ENCODE measurements at places on chromosomes 3 and 15.
A peak's percentile ranks its signal among the peaks of the same experiment; 100 is the strongest.

- no peak for DNase-seq
Measured at GRCh38 chr3:143654906-143655305, 193.4 kb downstream of the SLC9A9 start.

DNA sequence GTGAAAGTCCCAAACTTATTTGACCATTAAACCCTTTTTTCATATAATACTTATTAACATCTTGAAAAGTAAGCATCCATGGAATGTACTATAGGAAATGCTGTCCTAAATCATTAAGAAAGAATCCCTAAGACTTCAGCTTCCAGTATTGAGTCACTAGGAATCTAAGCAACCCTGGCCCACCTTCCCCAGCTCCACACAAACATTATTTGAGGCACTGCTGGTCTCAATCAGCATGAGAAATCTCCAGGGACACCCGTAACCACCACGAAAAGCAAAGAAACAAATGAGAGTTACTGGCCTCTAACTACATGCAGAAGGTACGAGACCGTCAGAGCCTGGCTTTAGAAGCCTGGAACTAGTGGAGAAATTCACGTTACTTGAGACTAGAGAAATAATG is 68.2 kb downstream of the POLQ start:
- DNase-seq = no peak

DNA sequence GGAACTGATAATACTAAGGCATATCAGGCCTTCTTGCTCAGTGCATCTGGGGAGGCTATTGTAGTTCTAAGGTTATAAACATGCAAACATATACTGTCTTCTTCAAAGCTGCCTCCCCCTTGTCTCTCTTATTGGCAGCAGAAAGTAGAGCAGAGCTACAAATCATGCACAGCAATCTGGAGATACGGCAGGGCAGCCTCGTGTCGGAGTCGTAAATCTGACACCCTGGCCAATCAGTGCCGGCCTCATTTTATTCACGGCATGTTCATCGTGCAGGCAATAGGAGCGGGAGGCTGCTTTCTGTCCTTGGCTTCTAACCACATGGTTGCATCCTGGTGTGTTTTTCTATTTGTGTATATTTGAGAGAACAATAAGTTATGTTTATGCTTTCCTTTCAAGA is 300.2 kb upstream of the CNTN6 start:
- no peak for DNase-seq

GRCh38 chr3:183158551-183159006 is 4.0 kb downstream of the LAMP3 start:
- no peak for DNase-seq

GRCh38 chr15:79010278-79010677 is 65.4 kb upstream of the CTSH start:
- no peak for DNase-seq

- peak; percentile 0 for DNase-seq
Measured at GRCh38 chr3:22372292-22373062, 621.5 kb upstream of the ZNF385D start.

GRCh38 chr15:47961401-47962090 is 159.2 kb upstream of the SLC24A5 start:
- DNase-seq = peak; percentile 40

- no peak for DNase-seq
Measured at GRCh38 chr3:66200147-66200546, 20.7 kb upstream of the SLC25A26 start.

- DNase-seq = no peak
Measured at GRCh38 chr15:28116521-28117431, 17.7 kb upstream of the OCA2 start.

GRCh38 chr15:71599418-71600151 is 210.8 kb upstream of the NR2E3 start:
- no peak for DNase-seq

DNA sequence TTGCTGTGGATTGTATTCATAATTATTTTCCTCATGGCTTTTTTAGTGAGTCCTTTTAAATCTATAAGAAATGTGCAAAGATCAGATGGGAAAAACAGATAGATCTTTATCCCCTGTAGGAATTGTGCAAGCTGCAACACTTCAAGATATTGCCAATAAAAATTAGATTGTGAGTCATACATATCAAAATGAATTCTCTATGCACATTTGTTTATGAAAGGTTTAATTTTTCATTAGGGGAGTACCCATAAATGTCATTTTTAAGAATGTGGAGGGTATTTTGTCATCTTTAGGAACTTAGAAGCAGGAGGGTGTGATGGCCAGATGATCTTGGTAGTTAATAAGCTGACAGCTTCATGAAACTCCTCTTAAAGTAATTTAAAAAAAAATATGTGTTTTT is 2.9 kb downstream of the PIAS1 start:
- DNase-seq = no peak

DNA sequence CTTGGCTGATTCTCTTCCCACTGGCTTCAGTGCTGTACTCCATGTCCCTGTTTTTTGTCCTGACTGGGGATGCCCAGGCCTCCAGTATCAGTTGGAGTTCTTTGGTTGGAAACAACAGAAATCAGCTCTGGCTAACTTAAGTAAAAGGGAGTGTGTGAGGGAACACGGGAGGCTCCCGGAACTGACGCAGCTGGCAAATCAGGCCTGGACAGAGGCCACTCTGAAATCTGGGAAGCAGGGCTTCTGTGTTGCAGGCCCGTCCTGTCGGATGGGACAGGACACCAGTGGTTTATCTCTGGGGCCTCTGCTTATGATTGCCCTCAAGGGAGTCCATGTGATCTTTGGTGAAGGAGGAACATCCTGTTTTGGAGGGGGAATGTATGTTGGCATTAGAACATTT is 124.3 kb downstream of the CHCHD6 start:
- no peak for DNase-seq

GRCh38 chr3:104556372-104557078 is 810.2 kb upstream of the ALCAM start:
- no peak for DNase-seq

GRCh38 chr15:60325905-60326304 is 71.9 kb downstream of the ANXA2 start:
- DNase-seq = no peak

DNA sequence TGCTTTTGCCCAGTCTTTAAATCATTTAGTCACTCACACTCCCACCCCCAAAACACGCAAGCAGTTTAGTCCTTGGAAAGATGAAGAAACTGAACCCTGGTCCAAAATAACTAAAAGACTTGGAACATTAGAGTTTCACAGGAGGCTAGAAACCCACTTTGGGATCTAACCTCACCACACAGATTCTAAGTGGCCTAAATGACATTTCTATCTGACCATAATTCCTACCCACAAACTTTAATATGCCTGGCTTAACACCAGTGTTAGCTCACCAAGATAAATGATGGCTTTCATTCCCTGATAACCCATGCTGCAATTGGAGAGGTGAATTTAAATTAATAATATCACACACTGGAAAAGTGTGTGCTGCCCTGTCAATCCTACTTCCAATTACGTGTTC is 295.3 kb upstream of the UBE2E2 start:
- no peak for DNase-seq

DNA sequence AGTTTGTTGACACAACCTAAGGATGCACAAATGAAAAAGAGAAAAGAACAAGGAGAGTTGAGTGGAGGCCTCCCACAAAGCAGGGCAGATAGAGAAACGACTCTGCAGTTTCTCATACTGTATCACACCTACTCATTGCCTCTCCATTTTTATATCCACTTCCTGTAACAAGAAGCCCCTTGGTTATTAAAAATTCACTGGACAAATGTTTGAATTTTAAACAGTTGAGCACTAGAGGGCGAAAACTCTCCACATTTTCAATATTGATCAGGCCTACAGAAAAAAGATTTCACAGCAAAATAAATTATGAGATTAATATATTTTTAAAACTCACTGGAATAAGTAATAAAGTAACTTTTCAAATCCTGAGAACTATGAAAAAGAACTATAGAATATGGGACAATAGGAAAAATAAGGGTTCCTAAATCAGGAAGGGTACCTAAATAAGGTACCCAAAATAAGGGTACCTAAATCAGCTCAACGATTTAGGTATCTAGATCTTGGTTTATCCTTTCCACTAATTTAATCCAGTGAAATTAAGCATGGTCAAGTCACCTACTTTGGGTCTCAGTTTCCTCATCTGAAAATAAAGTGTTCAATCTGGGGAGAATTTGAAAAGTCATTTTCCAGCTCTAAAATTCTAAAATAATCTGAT is 47.0 kb upstream of the PPIB start:
- peak; percentile 36 for DNase-seq

GRCh38 chr15:50810128-50810527 is 44.6 kb upstream of the SPPL2A start:
- no peak for DNase-seq

GRCh38 chr3:52854013-52854412 is 19.2 kb upstream of the MUSTN1 start:
- DNase-seq = no peak

GRCh38 chr15:34855893-34856292 is 60.5 kb upstream of the ACTC1 start:
- no peak for DNase-seq

- DNase-seq = no peak
Measured at GRCh38 chr3:187257471-187257870, 34.1 kb downstream of the MASP1 start.

DNA sequence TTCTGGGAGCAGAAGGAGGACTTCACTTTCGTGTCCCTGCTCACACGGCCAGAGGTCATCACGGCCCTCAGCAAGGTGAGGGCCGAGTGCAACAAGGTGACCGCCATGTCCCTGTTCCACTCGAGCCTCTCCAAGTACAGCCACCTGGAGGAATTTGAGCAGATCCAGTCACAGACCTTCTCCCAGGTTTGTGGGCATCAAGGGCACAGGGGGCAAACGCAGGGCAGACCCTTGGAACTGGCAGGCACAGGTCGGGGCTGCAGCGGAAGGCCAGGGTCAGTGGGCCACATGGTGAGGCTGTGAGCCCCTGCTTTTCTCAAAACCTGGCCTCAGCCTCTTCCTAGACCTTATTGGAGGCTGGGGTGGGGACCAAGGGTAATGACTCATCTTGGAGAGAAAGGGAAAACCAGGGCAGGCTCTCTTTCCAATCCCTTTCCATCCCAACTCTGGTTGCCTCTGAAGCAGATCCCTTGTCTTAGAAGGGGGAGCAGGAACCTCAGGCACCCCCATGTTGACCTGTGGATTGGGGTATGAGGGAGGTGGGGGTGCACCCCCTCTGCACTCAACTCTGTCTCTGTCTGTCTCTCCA is 29.5 kb downstream of the DNAH1 start:
- DNase-seq = no peak

DNA sequence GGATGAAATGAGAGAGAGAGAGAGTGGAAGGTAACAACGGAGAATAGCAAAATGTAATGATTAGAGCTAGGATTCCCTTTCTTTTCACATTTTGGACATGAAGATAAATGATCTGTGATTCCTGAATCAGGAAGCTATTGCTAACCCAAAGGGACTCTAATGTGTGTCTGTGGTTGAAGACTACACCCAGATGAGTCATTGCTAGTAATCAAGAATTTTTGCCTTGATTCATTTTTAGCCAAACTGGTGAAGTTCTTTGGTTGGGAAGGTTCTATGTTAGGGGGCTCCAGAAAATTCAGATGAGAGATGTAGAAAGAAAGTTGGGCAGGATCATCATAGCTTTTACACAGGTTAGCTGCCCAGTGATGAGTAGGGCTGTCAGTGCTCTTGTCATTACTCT is 116.4 kb downstream of the DUT start:
- no peak for DNase-seq

DNA sequence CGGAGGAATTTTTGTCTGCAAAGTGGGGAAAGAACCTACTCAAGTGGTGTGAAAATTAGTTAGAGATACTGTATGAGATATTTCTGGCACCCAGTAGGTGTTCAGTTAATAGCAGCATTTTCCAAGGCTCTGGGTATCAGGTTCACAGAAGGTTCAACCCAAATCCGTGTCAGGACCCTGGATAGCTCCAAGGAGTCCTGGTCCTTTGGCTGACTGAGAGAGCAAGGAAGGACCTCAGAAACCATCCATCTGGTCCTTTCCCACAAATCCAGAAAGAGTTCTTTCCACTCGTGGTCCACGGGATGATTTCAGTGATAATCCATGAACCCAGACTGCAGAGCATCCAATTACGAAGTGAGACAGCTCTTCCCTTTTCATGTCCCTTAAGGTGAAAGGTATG is 51.4 kb downstream of the SLC6A11 start:
- no peak for DNase-seq

- no peak for DNase-seq
Measured at GRCh38 chr3:102447272-102447671, 12.5 kb downstream of the ZPLD1 start.

DNA sequence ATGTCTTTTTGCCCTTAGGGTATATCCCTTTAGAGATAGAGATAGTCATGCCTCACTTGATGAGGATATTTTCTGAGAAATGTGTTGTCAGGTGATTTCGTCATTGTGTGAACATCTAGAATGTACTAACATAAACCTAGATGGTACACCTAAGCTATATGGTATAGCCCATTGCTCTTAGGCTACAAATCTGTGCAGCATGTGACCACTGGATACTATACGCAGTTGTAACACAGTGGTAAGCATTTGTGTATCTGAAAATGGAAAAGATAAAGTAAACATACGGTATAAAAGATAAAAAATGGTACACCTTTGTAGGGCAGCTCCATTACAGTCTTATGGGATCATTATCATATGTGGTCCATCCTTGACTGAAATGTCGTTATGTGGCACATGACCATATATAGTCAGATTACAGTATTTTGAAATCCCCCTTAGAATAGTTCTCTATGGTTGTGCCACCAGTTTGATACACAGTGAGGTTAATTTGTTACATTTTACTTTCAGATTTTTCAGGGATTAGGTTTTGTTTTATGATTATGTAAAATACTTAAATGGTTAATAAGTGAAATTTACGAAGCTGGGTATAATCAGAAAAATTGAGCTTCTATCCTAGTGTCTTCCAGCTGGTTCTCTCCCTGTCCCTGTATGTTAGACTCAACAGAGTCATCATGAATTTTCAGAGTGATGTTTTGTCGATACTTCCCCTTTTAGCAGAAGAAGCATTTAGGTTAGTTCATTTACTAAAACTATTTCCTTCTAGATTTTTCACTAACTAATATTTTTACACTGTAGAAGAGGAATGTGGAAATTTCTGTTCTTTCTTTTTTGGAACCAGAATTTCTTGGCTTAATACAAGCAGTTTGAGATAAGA is 12.8 kb downstream of the SETD5 start:
- DNase-seq = no peak

GRCh38 chr3:107443461-107443860 is 66.2 kb downstream of the CCDC54 start:
- DNase-seq = no peak

GRCh38 chr3:154247806-154248415 is 76.4 kb downstream of the DHX36 start:
- no peak for DNase-seq

- DNase-seq = no peak
Measured at GRCh38 chr15:77163781-77164384, 93.0 kb upstream of the TSPAN3 start.

DNA sequence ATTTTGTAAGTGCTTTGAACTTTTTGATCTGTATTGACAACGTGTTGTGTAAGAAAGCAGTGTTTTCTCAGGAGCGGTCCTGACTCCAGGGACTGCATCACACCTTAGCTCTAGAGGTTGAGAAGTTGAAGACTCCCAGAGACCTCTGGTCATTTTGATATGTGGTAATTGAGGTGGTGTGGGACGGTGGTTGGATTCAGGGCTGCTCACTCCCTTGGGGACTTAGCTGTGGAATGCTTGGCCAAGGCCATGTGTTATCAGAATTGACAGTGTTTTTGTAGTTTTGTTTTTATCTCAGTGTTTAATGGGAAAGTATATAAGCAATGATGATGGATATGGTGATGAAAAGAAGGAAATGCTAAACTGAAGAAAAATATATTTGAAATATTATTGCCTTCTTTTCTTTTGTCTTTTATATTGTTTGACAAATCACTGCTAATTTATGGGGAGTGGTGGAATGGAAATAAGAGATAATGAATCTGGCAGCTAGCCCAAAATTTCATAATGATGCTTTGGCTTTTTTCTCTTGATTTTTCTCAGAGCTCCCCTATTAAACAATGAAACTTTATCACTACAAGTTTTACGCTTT is 16.0 kb downstream of the CMSS1 start:
- peak; percentile 7 for DNase-seq
